ENCODE measurements at places on chromosomes 2 and 18.

DNA sequence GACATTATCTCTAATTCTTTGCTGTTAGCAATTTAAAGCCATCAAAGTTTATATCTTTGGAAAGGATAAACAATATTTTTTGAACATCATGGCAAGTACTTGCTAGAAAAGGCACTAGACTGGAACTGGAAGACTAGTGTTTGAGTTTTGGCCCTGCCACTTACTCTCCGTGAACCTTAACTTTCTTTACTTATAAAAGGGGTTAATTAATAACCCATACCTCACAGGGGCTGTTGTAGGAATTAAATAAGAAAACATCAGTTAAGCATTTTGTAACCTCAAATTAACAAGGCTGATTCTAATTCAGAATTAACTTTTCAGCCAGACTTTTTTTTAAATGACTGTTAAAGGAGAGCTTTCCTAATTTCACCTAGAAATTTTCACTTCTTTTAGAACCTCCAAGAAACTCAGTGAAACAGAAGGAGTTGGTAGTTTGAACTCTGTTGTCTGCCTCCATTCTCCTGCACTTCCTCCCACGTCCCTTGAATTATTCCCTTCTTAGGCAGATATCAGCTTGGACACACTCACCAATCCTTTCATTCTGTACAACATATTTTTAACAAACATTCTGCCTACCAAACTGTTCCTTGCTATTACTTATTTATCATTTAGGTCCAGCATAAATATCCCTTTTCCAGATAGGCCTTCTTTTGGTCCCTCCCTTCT lies 79.5 kb downstream of the COX7A2L start:
- no peak for DNase-seq

- no peak for DNase-seq
These were observed 47.2 kb downstream of the METTL8 start for GRCh38 chr2:171386627-171387026.

DNA sequence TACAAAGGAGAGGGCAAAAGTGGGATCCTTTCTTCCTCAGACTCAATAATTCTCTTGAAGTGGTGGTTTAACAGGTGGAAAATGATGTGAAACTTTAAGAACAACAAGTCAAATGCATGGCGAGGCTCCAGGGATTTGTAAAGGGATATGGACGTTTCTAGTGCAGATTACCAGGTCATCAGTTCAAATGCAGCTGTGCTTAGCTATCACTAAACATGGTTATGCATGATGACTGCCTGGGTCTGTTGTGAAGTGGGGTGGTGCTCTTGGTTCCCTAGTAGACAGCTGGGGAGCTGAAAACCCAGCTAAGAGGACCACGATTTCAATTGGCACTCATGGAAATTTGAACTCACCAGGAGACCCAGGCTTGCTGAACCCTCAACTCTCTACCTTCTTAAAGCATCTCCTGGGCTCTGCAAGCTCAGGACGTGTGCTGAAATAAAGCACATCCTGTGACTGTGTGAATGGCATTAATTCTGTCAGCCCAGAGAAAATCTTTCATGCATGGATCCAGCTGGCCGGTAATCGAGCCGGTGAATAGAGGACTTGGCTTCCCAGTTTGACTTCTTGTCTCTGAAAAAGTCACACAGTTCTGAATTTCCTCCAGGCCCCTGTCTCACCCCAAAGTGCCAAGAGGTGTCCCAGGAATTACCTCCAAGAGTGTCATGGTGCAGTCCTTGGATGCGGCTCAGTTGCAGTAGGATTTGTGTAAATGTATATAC lies 146.1 kb downstream of the MTX2 start:
- no peak for DNase-seq

DNA sequence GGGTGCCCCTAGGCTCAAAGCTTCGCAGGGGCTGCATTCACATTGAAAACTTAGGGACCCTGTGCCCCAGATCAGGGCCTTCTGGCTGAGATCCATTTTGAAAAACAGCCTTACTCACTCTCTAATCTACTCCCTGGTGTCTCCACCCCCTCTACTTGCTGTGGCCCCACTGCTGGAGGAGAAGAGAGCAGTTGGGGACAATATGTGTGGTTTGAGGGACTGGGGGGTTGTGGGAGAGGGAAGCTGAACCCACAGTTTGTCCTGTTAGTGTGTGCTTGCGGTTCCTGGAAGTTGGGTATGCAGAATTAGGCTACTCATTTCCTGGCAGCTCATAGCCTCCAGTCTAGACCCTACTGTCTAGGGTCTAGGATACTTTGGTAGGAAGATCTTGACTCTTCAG lies 211.4 kb downstream of the PRKCE start:
- DNase-seq = no peak

DNA sequence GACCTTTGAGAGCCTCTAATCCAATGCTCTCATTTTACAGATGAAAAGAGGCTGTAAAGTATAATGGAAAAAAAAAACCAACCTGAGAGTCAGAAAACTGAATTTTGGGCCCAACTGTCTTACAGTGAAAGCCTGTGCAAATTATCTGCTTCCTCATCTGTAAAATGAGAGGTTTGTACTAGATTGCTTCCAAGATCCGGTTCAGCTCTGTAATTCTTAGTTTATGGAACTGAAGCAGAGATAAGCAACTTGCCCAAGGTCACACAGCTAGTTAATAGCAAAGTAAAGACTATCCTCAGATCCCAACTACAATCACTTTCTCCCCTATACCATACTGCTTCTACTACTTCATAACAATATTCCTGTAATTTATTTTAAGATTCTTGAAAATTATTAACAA lies 6.3 kb downstream of the TLK1 start:
- DNase-seq = no peak

DNA sequence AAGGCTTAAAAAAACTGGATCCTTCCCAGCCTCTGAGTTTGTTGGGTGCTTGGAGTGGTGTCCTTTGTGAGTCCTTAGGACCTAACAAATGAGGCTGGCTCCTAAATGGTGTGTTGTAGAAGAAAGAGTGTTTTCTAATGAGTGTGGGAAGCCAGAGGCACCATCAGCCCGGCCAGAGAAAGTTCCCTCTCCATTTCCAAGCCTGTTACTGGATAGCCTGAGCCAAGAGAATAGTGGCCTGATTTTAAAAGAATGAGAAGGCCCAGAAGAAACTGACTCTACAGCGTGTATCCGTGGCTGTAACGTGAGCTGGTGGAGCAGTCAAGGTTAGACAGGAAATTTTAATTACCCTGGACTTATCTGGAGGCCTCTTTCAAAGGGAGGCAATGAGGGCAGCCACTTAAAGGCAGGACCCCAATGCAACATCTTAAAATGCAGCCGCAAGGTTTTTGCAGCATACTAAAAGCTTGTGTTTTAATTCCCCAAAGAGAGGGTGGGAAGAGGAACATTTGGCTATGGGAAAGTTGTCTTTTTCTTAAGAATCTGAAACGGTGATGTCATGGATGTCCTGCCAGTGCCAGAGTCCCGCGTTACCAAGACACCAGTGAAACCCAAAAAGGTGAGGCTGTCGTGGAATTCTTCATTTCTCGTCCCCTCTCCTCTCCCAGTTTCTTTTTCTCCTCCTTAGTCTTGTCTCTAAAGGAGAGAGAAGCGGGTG lies 4.6 kb downstream of the EFHD1 start:
- DNase-seq = no peak

Data from GM06990 (cell line).